Hindlimb muscle (tissue), 1 donor: ENCODE measurements at places on chromosomes 7 and 10. TPM values are rescaled to one million over a fixed set of nuclear protein-coding genes. Genes with fewer than 3 reads are reported as not detected.

The CDNF gene
- 2.9 TPM for polyA plus RNA-seq

The ZSWIM8 gene
- polyA plus RNA-seq, result 80.1 TPM

The FAM25G gene
- polyA plus RNA-seq, result not detected

The ITPRID1 gene
- 0.61 TPM for polyA plus RNA-seq

The NPY4R2 gene
- polyA plus RNA-seq, result 0.10 TPM

- DNase-seq, result no peak
Observed at GRCh38 chr10:80909254-80909653, 371.6 kb downstream of the SH2D4B start.

- no peak for DNase-seq
Observed at GRCh38 chr7:134440067-134440466, 18.8 kb downstream of the AKR1B1 start.

GRCh38 chr7:2734751-2735571, 47.0 kb downstream of the AMZ1 start:
- DNase-seq, result no peak

GRCh38 chr7:84328571-84328970, 134.0 kb upstream of the SEMA3A start:
- DNase-seq, result no peak

DNA sequence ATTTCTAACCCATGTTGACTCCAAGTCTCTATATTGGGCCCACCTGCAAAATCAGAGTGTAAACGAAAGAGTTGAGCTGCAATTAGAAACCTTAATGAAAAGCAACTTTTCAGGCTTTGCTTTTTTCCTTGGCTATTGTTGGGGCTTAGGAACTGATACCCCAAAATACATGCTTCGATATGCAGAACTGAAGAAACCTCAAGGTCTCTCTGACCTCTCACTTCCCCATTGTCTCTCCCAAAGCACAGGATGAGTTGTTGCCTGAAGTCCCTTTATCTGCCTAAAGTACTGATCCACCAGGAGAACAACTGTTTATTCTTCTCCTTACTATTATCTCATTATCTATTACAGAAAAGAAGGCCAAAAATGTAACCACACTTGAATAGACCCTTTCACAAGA, 666.0 kb upstream of the LRRTM3 start:
- DNase-seq, result no peak

DNA sequence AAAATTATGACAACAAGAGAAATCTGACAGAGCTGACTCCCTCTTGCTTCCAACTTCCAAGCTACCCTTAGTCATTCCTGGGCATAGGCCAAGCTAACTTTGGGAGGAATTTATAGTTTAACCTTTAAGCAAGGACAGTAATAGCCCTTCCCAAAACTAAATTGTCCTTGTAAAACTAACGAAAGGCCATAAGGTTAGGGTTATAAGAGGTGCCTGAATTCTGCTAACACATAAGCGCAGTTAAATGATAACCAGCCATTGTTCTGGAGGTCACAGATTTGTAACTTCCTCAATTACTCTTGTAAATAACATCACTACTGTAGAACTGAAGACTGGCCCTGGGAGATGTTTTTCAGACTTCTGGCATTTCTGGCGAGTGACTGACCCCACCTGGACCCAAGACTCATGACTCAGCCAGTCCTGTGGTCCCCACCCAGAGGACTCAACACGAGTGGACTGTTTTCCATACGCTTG, 481.2 kb downstream of the KCNMA1 start:
- no peak for DNase-seq
